Stimulated activated CD4-positive, alpha-beta T cell treated with anti-CD3 and anti-CD28 coated beads, Interleukin-15, amount 100 ng/mL, for 48 hours (primary cell): ENCODE measurements at places on chromosomes 4 and X.

DNA sequence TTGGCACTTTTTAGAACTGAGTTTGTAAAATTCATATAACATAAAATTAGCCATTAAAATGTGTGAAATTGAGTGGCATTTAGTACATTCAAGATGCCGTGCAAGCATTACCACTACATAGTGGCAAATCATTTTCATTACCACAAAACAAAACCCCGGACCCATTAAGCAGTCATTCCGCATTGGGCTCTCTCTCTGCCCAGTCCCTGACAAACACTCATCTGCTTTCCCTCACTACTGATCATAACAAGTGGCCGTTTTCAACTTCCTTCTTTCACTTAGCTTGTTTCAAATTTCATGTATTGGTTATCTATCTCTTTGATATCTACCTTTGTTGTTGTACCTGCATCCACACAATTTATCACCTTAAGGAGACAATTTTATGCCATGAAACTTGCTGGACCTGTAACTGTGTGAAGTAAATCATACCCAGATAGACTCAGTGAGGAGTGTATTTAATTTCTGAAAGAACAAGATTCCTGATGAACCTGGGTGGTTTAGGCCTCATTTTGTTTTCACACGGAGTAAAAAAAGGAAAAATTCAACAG, 202.1 kb downstream of the OR13H1 start:
- DNase-seq, result no peak

DNA sequence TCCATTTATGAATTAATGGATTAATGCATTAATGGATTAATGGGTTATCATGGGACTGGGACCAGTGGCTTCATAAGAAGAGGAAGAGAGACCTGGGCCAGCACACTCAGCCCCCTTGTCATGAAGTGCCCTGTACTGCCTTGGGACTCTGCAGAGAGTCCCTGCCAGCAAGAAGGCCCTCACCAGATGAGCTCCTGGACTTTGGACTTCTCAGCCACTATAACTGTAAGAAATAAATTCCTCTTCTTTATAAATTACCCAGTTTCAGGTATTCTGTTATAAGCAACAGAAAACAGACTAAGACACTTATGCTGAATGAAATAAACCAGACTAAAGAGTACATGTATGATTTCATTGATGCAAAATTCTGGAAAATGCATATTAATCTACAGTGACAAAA, 119.4 kb upstream of the MSX1 start:
- no peak for DNase-seq

- peak; percentile 14 for DNase-seq
Measured at GRCh38 chr4:127400731-127401346, 231.9 kb upstream of the INTU start.

- DNase-seq, result no peak
Measured at GRCh38 chr4:66943112-66943511, 602.2 kb downstream of the CENPC start.

DNA sequence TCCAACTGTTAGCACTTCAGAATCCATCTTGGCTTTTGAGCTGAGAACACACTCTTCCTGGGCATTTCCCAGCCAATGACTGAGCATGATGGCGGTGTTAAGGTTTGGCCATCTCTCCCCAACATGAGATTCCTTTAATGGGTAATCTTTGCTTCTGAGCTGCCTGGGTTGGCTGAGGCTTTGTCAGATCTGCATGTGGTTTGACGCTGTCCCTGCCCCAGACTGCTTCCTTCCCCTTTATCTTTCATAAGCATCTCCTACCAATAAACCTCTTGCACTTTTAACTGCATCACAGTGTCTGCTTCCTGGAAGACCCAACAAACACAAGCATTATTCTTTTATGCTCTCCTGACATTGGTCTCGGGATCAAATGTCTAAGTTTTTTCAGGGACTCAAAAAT, 31.5 kb upstream of the DIPK2B start:
- DNase-seq, result no peak

GRCh38 chr4:89242864-89243732, 64.5 kb downstream of the GPRIN3 start:
- DNase-seq, result no peak

GRCh38 chr4:151953312-151953711, 192.5 kb upstream of the GATB start:
- DNase-seq, result no peak
